Thoracic aorta (tissue), 2 donors: ENCODE measurements at places on chromosomes 1 and 21. TPM values are rescaled to one million over a fixed set of nuclear protein-coding genes. Genes with fewer than 3 reads are reported as not detected.

Gene KRTAP13-2
- total RNA-seq: not detected

Gene PODN
- 152 TPM for total RNA-seq

Gene TOMM20
- 101 TPM for total RNA-seq

DNA sequence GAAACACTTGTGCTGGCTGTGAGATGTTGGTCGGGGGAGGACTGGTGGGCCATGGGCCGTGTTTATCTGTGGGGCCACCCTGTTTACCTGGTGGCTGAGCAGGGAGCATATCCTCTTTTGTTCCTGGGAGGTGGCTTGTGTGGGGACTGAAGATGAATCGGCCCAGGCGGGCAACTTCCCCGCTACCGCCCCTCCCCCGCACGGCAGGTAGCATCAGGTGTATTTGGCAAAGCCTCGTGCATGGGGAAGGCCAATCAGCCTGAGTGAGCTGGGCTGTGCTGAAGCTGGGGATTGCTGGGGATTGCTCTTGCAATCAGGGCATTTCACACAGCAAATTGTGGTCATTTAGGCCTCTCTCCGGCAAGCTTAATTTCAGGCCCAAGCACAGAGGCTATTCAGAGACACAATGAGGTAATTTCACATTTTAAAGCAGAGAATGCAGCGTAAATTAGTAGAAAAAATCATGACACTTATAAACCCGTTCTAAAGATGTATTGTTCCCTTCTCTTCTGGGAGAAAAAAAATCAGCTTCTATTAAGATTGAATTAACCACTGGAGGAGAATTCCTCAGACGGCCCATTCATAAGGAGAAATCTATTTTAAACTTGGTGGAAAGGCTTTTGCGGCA lies 197.7 kb upstream of the POU3F1 start:
- DNase-seq: no peak

DNA sequence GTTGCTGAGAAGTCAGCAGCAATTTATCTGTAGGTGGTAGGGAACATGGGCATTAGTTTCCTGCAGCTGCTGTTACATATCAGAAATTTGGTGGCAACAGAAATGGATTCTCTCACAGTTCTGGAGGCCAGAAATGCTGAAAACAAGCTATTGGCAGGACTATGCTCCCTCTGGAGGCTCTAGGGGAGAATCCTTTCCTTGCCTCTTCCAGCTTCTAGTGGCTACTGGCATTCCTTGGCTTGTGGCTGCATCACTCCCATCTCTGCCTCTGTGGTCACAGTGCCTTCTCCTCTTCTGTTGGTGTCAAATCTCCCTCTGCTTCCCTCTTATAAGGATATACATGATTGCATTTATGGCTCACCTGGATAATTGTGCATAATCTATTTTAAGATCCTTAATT lies 2.5 kb upstream of the SFT2D2 start:
- DNase-seq: no peak

- DNase-seq: no peak
These were observed 15.9 kb downstream of the SLC27A3 start for GRCh38 chr1:153790966-153791647.

DNA sequence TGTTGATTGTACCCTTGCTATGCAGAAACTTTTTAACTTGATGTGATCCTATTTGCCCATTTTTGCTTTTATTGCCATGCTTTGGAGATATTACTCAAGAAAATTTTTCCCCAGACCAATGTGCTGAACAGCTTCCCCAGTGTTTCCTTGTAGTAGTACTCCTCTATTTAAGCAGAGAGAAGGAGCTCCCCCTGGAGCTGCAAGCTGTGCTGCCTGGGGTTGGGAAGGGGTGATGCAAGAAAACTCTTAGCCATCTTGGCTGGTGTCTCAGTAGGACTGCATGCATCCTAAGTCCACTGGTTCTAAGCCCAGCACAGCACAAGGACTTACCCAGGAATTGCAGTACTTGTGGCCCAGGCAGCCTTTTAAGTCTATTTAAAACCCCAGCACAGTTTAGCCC lies 121.6 kb downstream of the NTMT2 start:
- no peak for DNase-seq
